SK-N-SH (cell line): ENCODE measurements at places on chromosomes 16 and 17. TPM values are rescaled to one million over a fixed set of nuclear protein-coding genes. Genes with fewer than 3 reads are reported as not detected.

Gene OR1A1
- polyA plus RNA-seq, result not detected in 2 replicates

Gene RGS11
- 9.8 and 10.0 TPM in 2 replicates for polyA plus RNA-seq

Gene PITPNM3
- 0.82 and 0.86 TPM in 2 replicates for polyA plus RNA-seq

Gene C16orf54
- not detected in 2 replicates for polyA plus RNA-seq

Gene PRSS21
- not detected in 2 replicates for polyA plus RNA-seq

Gene COX11
- polyA plus RNA-seq, result 67.4 and 85.8 TPM in 2 replicates

Gene VAT1L
- polyA plus RNA-seq, result 52.5 and 62.2 TPM in 2 replicates

Gene SLC16A13
- 2.5 and 3.9 TPM in 2 replicates for polyA plus RNA-seq

Gene CA5A
- polyA plus RNA-seq, result not detected in 2 replicates

Gene SLC52A1
- 0.49 and 0.55 TPM in 2 replicates for polyA plus RNA-seq

Gene IGSF6
- not detected in 2 replicates for polyA plus RNA-seq

Gene NPIPA2
- 0.36 and 0.80 TPM in 2 replicates for polyA plus RNA-seq

Gene DYNLRB2
- 0.44 and 0.50 TPM in 2 replicates for polyA plus RNA-seq

Gene CNGB1
- polyA plus RNA-seq, result 0.05 TPM in 1 of 2 replicates, not detected in the other

Gene ITGB4
- 3.6 and 7.0 TPM in 2 replicates for polyA plus RNA-seq

Gene SEC14L5
- 0.03 and 0.08 TPM in 2 replicates for polyA plus RNA-seq

Gene FAM171A2
- polyA plus RNA-seq, result 4.8 and 4.9 TPM in 2 replicates

Gene ACAP1
- polyA plus RNA-seq, result 0.71 and 6.4 TPM in 2 replicates

Gene UBB
- 2,465 and 2,693 TPM in 2 replicates for polyA plus RNA-seq

Gene PRSS33
- polyA plus RNA-seq, result not detected in 2 replicates

Gene MMP15
- 2.6 and 3.1 TPM in 2 replicates for polyA plus RNA-seq

Gene OR1F1
- polyA plus RNA-seq, result 0.54 and 0.71 TPM in 2 replicates

Gene TMEM106A
- 0.03 and 0.12 TPM in 2 replicates for polyA plus RNA-seq

Gene MYH8
- under 0.01 TPM in 1 of 2 replicates, not detected in the other for polyA plus RNA-seq

Gene CIITA
- polyA plus RNA-seq, result 0.15 and 0.23 TPM in 2 replicates

Gene KLHL10
- 0.02 and 0.03 TPM in 2 replicates for polyA plus RNA-seq

Gene SYT17
- 0.21 and 0.39 TPM in 2 replicates for polyA plus RNA-seq

Gene ANKRD40CL
- not detected in 2 replicates for polyA plus RNA-seq

Gene PPP1R27
- 0.07 and 0.16 TPM in 2 replicates for polyA plus RNA-seq

Gene KRTAP9-2
- polyA plus RNA-seq, result not detected in 2 replicates

Gene EPX
- polyA plus RNA-seq, result 0.02 TPM in 1 of 2 replicates, not detected in the other

Gene TBC1D3G
- polyA plus RNA-seq, result not detected in 2 replicates

Gene SRL
- polyA plus RNA-seq, result not detected in 2 replicates

Gene PHF23
- 53.3 and 58.5 TPM in 2 replicates for polyA plus RNA-seq

Gene ARL5C
- polyA plus RNA-seq, result not detected in 2 replicates

Gene YBX2
- polyA plus RNA-seq, result 0.36 and 0.54 TPM in 2 replicates
